PC-3 (cell line): ENCODE measurements at places on chromosomes 16 and 17.

DNA sequence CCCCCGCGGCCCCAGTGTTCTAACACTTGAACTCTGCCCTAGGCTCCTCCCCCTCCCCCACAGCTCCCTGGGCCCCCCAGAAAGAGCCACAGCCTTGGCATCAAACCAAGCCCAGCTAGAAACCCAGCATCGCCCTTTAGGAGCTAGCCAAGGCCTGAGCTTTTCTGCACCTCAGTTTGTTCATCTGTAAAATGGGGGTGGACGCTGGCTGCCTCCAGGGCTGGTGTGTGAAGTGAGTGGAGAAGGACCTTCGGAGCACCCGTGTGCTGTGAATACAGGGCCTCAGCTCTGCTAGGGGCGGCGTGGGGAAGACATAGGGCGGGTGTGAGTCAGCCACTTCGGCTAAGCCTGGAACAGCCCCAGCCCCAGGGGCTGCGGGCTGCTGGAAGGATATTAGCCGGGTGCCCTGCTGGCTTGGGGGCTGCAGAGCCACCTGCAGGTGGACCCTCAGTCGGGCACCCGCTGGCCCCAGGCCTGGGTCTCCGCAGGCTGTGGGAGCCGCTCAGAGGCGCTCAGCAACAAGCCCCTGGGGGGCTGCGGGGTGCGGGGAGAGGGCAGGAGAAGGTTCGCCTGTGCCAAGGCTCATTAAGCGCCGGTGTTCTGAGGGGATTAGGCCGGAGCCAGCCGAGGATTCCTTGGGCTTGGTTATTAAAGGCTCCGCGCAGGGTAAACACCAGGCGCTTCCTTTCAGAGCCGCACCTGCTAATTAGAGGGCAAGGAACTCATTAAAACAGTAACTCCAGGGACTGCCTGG, 217.0 kb upstream of the CIBAR2 start:
- DNase-seq = no peak

DNA sequence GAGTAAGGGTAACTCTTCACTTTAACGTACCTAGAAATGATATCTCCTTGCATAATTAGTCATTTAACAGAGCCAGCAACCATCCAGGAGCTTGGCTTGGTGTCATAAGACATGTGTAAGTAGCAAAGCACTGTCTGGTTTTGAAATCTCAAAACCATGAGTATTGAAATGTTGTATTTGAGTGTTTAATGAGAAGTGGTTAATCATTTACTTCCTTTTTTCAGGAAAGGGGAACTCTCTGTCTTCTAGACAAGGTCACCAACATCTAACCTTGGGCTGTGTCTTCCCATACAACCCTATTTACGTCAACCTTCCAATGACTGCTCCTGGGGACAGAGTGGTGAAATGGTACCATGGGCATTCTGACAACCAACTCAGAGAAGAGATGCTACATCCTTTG, 27.1 kb downstream of the PMP22 start:
- no peak for DNase-seq

- no peak for DNase-seq
Measured at GRCh38 chr16:14586637-14587305, 43.3 kb downstream of the PARN start.

- no peak for DNase-seq
Measured at GRCh38 chr16:15866451-15866850, 9.6 kb upstream of the MYH11 start.

GRCh38 chr16:85350973-85351372, 238.7 kb upstream of the CIBAR2 start:
- peak; percentile 97 for DNase-seq

- DNase-seq = no peak
Measured at GRCh38 chr17:8746501-8747236, 2.0 kb upstream of the CCDC42 start.

DNA sequence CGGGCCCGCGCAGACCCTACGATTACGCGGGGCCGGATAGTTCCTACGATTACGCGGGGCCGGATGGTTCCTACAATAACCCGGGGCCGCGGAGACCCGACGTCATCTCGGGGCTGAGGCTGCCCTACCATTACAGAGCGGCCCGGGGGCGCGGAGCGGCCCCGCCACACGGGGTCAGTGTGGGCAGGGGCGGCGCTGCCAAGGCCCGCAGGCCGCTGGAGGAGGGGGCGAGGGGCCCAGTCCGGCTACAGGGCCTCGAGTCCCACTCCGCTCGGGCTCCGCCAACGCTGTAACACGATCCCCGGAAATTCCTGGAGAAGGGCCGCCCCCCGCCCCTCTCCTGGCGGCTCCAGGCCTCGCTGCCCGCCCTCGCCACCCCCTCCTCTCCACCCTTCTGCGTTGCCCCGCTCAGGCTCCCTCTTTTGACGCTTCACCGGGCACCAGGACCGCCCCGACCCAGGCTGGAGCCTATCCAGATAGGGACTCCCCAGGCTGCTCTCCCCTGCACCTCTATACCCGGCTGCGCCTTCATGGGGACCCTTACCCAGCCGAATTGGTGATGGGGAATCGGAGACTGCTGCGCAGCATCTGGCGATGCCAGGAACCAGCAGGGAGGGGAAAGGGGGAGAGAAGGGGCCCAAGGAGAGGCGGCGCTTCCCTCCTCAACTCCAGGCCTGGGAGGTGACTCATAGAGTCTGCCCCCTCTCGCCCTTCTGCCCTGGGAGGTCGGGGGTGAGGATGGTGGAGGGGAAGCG, at the start of gene RAB34:
Gene RAB34 (minus strand): TSS at position 291 of the 755 bp plus-strand sequence. CDS start 602 bp downstream, outside the sequence.
- peak; percentile 80 for DNase-seq

DNA sequence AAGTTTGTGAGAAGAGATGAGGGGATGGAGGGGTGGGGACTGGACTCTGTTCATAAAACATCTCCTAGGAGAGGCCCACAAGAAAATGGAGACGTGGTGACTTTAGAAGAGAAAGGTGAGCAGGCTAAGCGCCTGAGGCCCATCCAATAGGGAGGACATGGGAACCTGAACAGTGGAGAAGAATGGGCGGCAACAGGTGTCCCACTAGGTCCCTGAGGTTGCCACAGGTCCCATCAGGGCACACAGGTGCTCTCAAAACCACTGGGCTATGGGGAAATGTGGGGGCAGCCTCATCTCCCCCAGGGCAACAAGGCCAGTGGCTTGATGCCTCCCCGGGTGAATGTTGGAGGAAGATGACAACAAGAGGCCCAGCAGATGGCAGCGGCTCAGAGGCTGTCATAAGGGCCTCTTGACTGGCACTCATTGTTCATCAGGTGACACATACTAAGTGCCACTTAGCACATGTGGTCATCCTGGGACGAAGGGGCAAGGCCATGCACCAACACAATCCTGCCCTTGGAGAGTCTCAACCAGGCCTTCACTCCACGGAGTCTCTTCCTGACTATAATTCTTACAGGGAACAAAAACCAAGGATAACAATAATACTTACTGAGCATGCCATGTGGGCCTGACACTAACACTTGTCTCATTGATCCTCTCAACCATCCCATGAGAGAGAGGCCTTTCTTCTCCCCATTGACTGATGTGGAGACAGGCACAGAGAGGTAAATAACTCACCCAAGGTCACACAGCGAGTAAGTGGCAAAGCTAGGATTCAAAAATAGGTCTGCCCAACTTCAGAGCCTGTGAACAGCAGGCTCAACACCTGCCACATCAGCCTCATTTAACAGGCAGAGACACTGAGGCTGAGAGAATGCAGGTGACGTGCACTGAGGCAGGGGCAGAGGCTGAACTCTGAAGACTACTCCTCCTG, 38.0 kb downstream of the CUEDC1 start:
- DNase-seq = peak; percentile 39

- DNase-seq = peak; percentile 93
Measured at GRCh38 chr17:15966183-15966878, 21.4 kb downstream of the ADORA2B start.

DNA sequence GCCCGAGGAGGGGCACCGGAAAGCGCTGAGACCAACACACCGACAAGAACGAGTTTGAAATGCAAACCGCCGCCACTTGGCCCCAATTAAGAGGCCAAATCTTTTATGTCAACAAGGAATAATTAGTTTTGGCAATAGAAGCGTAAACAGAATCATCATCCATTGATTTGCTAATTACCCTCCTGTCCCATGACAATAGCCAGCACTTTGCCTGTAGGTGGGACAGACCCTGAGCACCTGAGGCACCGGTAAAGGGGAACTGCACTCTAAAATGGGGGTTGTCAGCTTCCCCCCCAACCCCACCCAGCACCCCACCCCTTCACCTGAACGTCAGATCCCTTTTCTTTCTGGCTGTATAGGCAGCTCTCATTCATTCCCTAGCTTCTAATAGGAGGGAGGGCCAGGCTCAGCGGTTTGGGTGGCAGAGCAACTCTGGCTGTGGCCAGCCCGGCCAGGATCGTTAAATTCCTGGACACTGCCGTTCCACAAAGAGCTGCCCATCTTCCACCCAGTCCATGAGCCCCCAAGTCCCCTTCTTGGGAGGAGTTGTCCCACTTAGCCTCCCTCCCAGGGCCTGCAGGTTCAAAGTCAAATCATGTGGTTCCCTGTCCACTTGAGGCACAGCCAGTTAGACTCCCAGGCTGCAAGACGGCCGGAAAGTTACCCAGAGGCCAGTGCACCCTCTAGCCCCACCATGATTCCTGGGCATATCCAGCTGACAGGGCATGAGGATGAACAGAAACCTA, 45.8 kb downstream of the WNT3 start:
- DNase-seq = no peak

DNA sequence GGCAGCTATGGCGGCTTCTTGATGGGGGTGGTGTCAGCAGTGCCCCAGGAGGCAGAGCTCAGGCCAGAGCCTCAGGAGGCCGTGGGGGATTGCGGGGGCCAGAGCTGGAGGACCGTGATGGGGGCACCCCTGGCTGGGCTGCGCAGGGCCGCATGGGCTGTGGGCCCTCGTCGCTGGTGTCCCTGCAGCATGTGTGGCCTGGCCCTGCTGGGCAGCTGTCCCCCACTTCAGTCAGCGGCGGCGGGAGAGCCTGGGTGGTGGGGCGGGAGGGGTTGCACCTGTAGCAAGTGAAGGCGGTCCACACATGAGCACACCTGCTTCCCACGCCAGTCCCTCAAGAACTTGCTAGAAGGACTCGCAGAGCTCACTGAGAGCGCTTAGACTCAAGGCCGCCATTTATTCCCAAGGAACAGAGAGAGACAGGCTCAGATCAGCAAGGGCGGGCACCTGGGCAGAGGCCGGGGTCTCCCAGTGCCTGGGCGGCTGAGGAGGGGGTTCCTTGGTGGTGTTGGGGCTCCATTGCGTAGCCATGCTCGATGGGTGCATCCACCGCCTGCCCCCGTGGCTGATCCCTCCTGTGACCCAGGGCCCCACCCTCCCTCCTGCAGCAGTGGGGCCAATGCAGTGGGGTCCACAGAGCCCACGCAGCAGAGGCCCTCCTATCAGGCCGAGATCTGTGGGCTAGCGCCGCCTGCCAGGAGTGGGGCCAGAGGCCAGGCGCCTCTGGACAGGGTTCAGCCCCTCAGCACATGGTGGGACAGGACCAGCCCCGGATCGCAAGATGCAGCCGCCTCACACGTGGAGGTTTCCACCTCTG, 15.7 kb downstream of the PRSS27 start:
- DNase-seq = no peak

GRCh38 chr16:81003610-81004460, 2.9 kb downstream of the CMC2 start:
- DNase-seq = no peak

DNA sequence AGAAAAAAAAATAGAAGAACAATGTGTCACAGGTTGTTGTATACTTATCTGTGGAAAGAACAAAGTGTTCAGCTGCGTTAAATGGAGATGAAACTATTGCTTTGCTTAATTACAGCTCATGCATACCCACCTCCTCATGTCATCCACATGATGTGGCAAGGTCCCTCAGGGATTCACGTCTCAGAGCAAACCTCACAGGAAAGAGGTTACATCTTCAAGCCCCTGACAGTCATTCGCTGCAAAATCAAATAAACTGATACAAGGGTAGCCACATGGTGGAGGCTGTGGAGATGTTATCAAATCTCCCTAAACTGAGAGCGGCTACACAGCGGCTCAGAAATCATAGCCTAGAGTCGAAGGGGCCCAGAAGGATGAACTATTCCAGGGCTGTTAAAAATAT, 21.1 kb downstream of the GINS3 start:
- no peak for DNase-seq

- peak; percentile 90 for DNase-seq
Measured at GRCh38 chr17:64448665-64449512, at the start of gene MILR1. MILR1 (plus strand) TSS chr17:64449115; CDS start chr17:64449169, 54 bp downstream.

DNA sequence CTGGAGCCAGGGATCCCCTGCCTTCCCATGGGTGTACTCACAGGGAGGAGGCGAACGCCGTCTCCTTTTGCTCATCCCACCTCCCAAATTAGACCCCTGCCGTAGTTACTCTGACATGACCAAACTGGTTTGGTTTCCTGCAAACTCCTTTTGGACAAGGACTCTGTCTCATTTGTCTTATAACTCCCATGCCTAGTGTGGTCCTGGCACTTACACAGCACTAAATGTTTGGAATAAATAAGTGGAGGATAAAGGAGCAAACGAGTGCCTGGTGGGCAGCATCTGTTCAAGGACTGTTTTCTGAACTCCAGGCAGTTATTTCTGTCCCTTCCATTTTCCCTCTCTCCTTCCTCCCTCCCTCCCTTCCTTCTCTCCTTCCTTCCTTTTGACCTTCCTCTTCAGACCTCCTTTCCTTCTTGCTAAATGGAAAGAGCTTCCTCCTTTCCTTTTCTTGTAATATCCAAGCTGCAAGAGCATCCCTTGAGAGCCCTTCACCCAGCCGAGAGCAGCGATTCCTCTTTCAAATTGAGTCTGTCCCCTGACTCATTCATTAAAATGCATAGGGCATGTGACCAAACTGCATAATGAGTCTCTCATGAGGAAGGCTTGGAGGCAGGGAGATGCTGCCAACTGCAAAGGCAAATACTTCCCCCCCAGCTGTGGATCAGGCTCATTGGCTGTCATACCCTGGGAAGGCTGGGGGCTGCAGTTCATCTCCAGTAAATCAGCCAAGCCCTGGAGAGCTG, 36.8 kb downstream of the CHD9 start:
- no peak for DNase-seq

GRCh38 chr17:81169870-81170309, 3.9 kb upstream of the AATK start:
- DNase-seq = no peak

DNA sequence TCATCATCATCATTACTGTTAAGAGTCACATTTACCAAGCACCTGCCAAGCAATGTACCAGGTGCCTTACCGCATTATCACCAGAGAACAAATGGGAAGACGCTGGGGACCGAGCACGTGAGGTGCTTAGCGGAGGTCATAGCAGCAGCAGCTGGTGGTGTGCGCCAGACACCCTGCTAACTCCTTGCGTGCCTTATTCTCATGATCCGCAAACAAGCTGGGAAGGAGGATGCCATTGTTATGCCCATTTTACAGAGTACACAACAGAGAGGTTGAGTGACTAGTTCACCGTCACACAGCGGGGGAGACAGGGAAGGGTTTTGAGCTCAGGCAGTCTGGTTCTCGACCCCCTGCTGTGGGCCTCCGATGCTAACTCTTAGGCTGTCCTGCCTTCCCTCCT, 7.3 kb downstream of the ATP2A3 start:
- no peak for DNase-seq

- no peak for DNase-seq
Measured at GRCh38 chr16:55773859-55774549, 58.9 kb downstream of the CES1 start.

DNA sequence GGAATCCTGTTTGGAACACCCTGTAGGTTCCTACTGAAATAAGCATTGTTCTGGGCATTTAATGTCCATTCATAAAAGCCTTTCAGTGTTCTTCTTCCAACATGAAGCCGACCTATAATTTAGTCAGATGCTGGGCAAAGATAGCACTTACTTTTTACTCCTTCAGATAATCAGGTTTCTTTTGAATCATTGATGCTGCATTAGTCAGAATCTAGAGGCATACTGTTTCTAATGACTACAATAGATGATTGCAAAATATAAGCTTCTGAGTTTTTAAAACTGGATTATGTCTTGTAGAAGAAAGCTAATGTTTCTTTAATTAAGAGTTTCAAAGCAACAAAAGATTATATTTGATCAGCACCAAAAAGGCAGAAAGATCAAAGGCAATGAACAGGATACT, 16.0 kb downstream of the MMD start:
- no peak for DNase-seq
